Hepatocyte (in vitro differentiated cells): ENCODE measurements at places on chromosomes 6 and 20. TPM values are rescaled to one million over a fixed set of nuclear protein-coding genes. Genes with fewer than 3 reads are reported as not detected.

SEMG1 gene
- total RNA-seq: not detected in 2 replicates

COL19A1 gene
- total RNA-seq: 1.1 and 3.3 TPM in 2 replicates

CLPSL1 gene
- not detected in 2 replicates for total RNA-seq

GRCh38 chr6:37432590-37432915 lies 468 bp upstream of the CMTR1 start:
- peak overlapping the region; percentile 85 for H3K27ac ChIP-seq
- peaks cover 6% of the 10 kb centered on the region for H3K4me1 ChIP-seq
- peak; percentile 6 for DNase-seq
- peak overlapping the region; percentile 9 for H3K4me3 ChIP-seq
- H3K36me3 ChIP-seq: no peaks in the 10 kb centered on the region
- no peaks in the 10 kb centered on the region for H3K27me3 ChIP-seq

DNA sequence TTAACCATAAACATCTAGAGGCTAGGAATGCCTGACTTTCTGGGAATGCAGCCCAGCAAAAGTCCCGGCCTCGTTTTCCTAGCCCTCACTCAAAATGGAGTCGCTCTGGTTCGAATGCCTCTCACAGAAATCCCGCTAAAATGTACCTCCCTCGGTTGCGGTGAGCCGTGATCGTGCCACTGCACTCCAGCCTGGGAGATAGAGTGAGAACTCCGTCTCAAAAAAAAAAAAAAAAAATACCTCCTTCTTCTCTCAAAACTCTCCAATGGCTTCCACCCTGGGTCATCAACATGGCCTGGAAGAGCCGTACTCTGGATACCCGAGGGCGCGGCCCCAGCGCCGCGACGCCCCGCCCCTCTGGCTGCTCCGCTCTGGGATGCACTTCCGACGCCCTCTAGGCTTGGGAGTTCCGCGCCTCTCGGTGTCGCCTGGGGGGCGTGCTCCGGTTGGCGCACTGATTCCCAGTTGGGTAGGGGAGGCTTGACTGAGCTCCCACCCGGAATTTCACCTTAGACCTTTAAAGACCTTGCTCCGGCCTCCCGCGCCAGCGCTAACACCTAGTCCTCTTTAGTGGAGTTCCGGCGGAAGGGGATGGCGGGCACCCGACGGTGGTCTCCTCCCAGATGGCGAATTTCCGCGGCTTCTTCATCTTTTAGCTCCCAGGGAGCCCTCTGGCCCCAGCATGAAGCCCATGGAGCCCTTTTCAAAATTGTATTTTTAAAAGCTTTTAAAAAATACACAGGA lies 12.3 kb downstream of the HMGN4 start:
- H3K4me1 ChIP-seq: no peaks in the 10 kb centered on the region
- H3K27me3 ChIP-seq: no peaks in the 10 kb centered on the region
- H3K27ac ChIP-seq: peak overlapping the region; percentile 40
- no peaks in the 10 kb centered on the region for H3K36me3 ChIP-seq
- peak overlapping the region; percentile 91 for H3K4me3 ChIP-seq

DNA sequence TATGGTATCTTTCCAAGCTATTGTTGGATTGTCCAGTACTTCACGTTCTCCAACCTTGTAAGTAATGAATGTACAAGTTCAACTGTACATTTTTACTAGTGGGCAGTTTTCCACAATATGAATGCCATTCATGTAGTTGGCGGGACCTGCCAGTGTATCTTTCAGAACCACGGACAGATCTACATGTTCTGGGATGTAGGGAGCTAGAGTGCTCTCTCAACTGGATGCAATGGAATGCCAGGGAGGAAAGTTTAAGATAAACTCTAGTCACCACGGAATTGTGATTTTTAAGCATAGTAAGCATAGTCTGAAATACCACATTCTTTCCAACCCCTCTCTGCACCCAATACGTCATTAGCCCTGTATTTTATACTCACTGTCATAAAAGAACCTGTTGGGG lies 21.5 kb upstream of the HLA-C start:
- peak; percentile 68 for DNase-seq
- no peaks in the 10 kb centered on the region for H3K4me1 ChIP-seq

GRCh38 chr6:165031502-165031901 lies 277.9 kb downstream of the C6orf118 start:
- H3K36me3 ChIP-seq: no peaks in the 10 kb centered on the region
- H3K27ac ChIP-seq: no peak overlapping the region
- H3K4me1 ChIP-seq: no peaks in the 10 kb centered on the region
- no peaks in the 10 kb centered on the region for H3K27me3 ChIP-seq

GRCh38 chr20:63218701-63219446 lies 2.9 kb upstream of the YTHDF1 start:
- H3K36me3 ChIP-seq: no peaks in the 10 kb centered on the region
- peaks cover 18% of the 10 kb centered on the region for H3K4me1 ChIP-seq
- H3K4me3 ChIP-seq: no peak overlapping the region
- no peak overlapping the region for H3K27ac ChIP-seq
- no peaks in the 10 kb centered on the region for H3K27me3 ChIP-seq
- no peak for DNase-seq

- H3K27ac ChIP-seq: no peak overlapping the region
- no peaks in the 10 kb centered on the region for H3K4me1 ChIP-seq
- H3K27me3 ChIP-seq: no peaks in the 10 kb centered on the region
- no peaks in the 10 kb centered on the region for H3K36me3 ChIP-seq
- no peak overlapping the region for H3K4me3 ChIP-seq
Measured at GRCh38 chr20:5927749-5928462, 22.4 kb downstream of the TRMT6 start.

DNA sequence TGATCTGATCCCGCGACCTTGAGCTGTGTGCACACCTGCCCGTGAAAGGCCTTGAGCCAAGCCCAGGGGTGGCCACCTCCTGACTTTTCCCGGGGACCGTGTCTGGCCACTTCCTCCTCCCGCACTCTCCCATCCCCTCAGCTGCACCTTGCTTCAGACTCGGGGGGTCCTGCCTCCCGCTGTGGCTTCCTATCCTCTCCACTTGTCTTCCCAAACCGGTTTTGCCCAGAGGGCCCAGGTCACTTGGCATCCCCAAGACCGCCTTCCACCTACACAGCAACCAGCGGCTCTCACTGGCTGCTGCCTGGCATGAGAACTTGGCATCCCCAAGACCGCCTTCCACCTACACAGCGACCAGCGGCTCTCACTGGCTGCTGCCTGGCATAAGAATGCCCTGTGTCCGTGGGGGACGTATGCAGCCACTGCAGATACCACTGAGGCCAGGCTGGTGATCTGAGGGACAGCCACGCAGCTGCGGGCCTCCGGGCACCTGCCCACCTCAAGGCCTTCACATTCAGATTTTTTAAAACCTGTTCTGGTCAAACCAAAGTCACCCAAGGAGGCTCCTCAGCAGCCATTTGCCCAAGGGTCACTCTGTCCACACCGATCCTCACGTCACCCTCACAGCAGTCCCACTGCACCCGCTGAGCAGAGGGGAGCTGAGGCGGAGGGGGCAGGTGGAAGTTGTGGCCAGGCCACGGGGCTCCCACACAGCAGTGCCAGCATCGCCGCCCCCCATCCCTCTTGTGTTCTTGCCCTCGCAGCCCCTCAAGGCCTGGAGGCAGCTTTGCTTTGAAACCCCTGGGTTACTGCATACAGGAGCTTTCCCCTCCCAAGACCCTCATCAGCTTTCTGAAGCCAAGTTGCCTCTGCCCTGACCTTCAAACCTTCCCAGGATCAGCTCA lies 245.5 kb downstream of the TAF4 start:
- H3K4me3 ChIP-seq: no peak overlapping the region
- H3K4me1 ChIP-seq: no peaks in the 10 kb centered on the region
- no peak overlapping the region for H3K27ac ChIP-seq
- no peaks in the 10 kb centered on the region for H3K27me3 ChIP-seq
- no peak for DNase-seq
